Eye (tissue), 1 donor: ENCODE measurements at places on chromosomes 6 and 20.

DNA sequence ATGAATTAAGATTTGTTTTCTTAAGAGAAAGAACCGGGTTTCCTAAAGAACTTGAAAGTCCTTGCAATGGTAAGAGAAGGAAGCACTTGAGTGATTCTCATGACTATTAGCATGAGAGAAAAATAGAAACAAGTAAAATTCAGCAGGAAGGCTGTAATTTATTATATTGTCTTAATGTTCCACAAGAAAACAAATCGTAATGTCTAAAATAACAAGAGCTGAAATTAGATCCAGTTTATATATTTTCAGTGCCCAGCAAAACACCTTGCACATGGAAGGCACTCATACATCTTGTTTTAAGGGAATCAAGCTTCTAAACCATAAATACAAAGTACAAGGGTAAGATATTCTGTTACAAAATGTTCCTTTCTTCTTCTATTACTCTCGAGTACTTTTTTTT, 229.4 kb upstream of the PLN start:
- DNase-seq, result no peak

- no peak for DNase-seq
Observed at GRCh38 chr6:34423254-34423653, 2.6 kb downstream of the RPS10 start.

- peak; percentile 99 for DNase-seq
Observed at GRCh38 chr6:27864906-27865849, 47.0 kb downstream of the OR2B2 start.

GRCh38 chr6:26379292-26379691, 3.6 kb upstream of the BTN2A2 start:
- no peak for DNase-seq

- DNase-seq, result no peak
Observed at GRCh38 chr20:1446536-1446935, 20.1 kb downstream of the NSFL1C start.

- DNase-seq, result peak; percentile 82
Observed at GRCh38 chr6:1387876-1388629, 1.3 kb upstream of the FOXF2 start.
